ENCODE measurements at places on chromosomes 2 and 18.

- no peak for DNase-seq
These were observed 92.9 kb upstream of the SIX2 start for GRCh38 chr2:45102141-45102540.

GRCh38 chr2:144163592-144163991, 356.3 kb downstream of the ZEB2 start:
- no peak for DNase-seq

DNA sequence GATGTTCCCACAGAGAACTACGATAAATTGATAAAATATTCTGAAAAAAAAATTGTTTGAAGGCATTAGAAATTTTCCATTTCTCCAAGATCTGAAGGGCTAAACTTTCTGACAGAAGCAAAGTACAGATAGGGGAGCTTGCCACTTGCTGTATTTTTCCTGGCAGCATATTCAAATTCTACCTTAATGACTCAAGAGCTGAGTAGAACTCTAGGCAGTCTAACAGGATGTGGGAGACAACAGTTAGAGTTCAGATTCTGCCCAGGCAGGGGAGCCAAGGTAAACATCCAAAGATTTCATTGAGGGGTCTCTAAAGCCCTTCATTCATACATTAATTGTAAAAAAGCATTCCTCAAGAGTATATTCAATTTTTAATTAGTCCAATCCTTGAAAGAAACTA, 46.0 kb upstream of the RIT2 start:
- peak; percentile 34 for DNase-seq

- no peak for DNase-seq
These were observed 36.8 kb upstream of the GPD2 start for GRCh38 chr2:156399224-156399949.

DNA sequence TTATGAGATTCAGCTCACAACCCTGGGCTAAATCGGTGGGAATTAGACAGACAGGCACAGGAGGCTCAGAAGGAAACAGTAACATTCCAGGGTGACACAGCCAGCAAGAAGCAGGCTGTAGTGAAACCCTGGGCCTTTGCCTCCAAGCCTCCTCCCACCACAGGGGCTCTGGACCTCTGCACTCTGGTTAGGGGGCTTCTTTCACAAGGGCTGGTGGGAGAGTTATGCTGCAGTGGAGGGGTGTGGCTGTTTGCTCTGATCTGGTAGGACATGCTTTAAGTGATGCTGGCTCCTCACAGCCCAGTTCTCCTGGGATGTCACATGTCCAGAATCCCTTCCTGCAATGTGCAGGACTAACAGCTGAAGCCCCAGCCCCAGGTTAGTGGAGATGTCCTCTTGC, 109.9 kb downstream of the TGFA start:
- no peak for DNase-seq

- DNase-seq, result no peak
These were observed 96.4 kb upstream of the DNER start for GRCh38 chr2:229810786-229811185.

DNA sequence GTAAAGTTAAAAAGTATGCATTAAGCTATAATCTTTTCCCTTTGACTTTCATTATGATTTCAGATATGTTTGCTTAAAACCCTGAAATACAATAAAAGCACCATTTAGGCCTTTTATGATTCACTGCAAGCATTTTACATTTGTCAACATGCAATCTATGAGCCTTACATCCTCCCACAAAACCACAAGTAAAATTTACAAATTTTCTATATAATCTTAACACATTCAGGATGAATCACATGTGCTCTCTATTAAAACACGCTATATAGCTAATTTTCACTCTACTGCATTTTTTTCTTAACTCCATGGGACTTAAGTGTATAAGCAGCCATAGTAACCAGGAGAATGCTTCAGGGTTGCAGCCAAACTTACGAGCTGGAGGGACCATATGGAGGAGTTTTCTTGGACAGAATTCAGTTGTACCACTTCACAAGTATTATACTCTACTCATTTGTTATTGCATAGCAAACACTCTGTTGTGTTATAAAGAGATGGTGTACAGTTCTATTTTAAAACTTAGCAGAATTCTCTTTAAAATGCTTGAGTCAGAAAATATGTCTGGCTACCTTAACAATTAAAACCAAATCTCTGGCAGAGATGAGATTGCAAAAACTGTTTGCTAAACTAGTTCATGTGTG, 293.2 kb downstream of the ALK start:
- peak; percentile 67 for DNase-seq

DNA sequence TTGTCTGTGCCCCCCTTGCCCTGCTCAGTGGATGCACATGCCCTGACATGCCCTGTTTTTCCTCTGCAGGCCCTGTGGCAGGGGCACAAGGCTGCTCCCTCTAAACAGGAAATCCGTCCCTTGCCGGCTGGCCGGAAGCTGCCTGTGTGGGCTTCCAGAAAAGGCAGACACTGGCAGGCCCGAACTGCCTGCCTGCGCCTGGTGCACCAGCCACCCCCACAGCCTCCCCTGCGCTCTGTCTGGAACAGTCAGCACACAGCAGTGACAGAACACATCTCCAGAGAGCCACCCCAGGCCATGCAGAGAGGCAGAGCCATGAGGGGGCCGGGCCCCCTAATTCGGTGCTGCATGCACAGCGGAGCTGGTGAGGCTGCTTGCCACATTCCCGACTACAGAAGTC, 33.5 kb downstream of the LOXHD1 start:
- DNase-seq, result no peak

DNA sequence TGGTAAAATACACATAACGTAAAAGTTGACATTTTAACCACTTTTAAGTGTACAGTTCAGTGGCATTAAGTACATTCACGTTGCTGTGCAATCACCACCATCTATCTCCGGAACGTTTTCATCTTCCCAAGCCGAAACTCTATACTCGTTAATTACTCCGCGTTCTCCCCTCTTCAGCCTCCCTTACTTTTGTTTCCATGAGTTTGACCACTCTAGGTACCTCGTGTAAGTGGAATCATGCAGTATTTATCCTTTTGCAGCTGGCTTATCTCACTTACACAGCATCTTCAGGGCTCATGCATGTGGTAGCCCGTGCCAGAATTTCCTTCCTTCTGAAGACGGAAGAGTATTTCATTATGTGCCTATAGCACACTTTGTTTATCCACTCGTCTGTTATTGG, 225.2 kb downstream of the SLC4A3 start:
- DNase-seq, result no peak

DNA sequence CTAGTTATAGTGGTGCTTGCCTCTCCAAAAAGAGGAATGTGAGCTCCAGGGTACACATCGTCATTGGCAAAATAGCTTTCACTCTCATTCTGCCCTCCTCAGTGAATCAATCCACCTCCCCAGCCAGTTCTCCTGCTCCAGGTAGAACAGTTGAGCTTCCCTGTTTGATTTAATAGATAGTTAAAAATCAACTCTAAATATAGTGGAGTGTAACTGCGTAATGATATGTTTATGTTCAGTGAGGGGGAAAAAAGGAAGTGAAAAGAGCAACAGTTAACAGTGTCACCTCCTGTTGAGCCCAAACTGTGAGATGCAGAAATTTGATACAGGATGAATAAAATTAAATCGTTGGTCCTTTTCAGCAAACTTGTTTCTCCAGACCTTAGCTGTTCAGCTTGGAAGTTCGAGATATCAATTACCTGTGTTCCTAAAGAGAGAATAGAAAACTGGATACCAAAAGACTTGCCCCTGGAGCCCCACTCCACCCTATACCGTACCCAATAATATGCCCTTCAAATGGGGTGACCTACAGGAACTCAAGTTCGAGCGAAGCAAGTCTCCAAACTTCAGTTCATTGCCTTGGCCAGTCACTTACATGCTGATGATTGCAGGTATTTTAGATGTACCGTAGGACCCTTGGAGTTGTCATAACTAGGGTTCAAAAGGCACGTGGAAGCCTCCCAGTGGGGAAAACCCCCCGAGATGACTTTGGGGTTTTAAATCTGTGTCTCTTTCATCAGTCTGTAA, 708.4 kb downstream of the RNF144A start:
- DNase-seq, result no peak

DNA sequence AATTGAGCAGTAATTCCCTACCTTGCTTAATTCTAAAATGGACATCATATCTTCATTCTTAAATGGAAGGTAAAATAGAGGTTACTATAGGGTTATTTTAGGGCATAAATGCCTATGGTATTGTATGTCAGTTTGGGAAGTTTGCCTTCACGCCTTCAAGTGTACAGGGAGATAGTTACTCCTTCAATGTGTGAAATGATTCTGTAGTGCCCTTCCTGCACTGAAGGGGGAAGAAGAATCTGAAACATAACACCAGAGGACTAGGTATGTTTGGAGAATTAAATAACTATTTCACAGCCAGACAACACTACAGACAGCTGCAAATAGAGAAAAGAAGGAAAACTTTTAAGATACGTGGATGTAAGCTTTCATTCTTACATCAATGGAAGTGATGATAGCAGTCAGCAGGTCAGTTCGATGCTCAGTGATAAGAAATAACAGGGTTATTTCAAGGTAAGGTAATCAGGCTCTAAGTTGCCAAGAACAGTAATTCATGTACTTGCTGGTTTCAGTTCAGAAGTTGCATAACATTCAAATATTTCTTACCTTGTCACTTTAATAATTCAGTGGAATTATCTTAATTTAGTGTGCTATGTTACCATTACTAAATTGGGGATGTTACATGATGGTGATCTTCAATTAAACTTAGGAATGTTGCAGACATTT, 4.0 kb downstream of the PKP4 start:
- peak; percentile 18 for DNase-seq

DNA sequence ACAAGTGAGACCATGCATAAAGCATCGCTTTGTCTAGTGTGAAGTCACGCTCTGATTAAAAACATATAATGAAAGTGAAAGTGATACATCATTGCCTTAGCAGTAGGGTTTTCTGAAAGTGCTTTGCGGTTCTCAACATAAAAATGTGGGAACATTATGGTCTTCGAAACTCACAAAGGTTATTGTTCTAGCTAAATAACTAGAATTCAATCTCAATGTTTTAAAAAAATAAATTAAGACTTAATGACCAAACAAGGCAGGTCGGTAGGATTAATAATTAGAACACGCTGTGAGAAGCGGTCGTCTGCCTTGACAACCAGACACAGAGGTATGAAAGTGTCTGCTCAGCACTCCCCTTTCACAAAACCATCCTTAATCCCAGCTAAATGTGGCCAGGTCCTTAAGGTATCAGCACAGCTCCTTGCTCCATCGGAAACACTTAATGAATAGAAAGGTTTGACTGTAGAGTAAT, 42.2 kb downstream of the KLHL14 start:
- DNase-seq, result peak; percentile 8

GRCh38 chr2:190682168-190682567, 33.3 kb downstream of the NAB1 start:
- DNase-seq, result peak; percentile 40

- peak; percentile 65 for DNase-seq
These were observed 72.3 kb downstream of the SPTBN1 start for GRCh38 chr2:54528311-54528955.

DNA sequence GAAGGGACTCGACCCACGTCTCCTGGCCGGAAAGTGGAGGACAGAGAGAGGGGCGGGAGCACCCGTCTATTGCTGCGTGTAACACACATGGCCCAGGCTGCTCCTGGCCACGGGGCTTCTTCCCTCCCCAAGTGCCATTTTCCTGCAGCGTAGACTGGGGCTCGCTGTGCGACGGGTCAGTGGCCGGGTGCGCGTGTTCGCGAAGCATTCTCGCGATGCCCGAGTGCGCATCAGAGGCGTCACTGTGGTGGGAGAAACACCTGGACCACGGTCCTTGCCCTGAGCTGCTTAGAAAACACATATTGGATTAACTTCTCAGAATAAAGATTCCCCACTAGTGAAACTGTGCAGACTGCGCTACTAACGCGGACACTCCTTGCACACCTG, 200.8 kb downstream of the EIPR1 start:
- DNase-seq, result no peak

- DNase-seq, result no peak
These were observed 105.1 kb upstream of the SLC38A11 start for GRCh38 chr2:165060411-165060810.

GRCh38 chr2:54591551-54591950, 131.9 kb upstream of the EML6 start:
- DNase-seq, result no peak

- peak; percentile 64 for DNase-seq
These were observed 75.3 kb downstream of the LRRFIP1 start for GRCh38 chr2:237702441-237703391.

DNA sequence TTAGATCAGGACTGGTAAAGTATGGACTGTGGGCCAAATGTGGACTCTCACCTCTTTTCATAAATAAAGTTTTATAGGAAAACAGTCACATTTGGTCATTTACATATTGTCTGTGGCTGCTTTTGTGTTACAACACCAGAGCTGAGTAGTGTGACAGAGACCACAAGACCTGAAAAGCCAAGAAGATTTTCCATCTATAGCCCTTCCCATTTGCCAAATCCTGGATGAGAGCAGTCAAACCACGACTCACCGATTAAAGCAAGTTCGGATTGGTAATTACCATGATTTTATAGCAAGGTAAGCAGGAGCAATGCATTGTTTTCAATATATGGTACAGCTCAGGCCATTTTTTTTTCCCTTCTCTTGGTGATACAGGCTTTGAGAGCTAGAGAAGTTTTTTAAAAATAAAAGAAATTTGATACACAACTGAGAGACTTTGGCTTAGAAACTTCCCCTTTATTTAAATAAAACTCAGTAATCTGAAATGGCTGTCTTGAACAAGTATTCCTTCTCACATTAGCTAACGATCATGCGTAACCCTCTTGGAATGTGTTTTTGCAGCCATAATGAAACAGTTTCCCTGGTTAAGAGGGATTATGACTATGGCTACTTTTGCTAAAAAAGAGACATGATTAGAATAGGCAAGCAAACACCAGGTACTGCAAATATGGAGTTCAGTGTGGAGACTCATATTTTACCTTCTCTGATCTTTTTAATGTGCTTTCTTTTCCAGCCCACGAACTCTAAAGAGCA, 9.5 kb upstream of the MALL start:
- DNase-seq, result peak; percentile 66

- DNase-seq, result no peak
These were observed 32.8 kb downstream of the MEIS1 start for GRCh38 chr2:66467718-66468117.

DNA sequence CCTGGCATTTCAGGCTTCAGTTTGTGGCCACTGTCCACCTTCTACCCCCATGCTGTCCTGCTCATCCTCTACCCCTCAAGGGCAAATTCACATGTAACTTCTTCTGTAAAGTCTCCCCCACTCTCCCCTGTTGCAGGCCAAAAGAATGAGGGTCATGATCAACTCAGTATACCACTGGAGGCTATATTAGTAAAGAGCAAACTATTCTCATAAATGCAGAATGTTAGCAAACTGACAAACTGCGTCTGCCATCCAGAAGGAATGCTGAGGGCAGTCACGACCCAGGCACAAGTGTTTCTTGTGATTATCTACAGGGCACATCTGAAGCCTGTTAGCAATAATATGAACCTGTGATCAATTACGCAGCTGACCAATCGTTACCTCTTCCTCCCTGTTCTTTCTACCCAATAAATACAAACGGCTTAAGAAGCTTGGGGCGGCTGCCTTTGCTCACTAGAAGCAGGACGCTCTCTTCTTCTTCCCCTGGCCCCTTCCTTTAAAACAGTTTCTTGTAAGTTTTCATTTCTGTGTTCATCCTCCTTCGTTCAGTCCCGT, 58.3 kb downstream of the SEPTIN10 start:
- no peak for DNase-seq

DNA sequence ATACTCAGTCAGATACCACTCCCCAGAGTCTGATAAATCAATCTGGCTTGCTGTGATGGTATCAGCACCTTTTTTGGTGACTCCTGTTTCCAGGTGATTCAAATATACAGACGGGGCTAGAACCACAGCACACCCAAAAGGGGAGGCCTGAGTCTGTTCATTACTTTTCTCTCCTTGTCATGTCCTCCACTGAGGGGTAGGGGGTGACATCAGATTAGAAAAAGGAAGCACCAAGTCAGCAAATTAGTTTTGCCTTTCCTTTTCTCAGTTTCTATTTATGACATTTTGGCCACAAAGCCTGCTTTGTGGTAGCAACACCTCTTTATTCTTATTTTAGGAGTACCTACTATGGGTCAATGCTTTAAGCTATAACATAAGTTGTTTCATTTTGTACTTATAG, 127.4 kb downstream of the CCDC102B start:
- DNase-seq, result no peak
